WTC11 (cell line): ENCODE measurements at places on chromosomes 4 and X.

GRCh38 chrX:30144971-30145731 is 70.2 kb upstream of the MAGEB2 start:
- no peak for DNase-seq

GRCh38 chr4:125313989-125314667 is 627 bp upstream of the FAT4 start:
- no peak for DNase-seq

DNA sequence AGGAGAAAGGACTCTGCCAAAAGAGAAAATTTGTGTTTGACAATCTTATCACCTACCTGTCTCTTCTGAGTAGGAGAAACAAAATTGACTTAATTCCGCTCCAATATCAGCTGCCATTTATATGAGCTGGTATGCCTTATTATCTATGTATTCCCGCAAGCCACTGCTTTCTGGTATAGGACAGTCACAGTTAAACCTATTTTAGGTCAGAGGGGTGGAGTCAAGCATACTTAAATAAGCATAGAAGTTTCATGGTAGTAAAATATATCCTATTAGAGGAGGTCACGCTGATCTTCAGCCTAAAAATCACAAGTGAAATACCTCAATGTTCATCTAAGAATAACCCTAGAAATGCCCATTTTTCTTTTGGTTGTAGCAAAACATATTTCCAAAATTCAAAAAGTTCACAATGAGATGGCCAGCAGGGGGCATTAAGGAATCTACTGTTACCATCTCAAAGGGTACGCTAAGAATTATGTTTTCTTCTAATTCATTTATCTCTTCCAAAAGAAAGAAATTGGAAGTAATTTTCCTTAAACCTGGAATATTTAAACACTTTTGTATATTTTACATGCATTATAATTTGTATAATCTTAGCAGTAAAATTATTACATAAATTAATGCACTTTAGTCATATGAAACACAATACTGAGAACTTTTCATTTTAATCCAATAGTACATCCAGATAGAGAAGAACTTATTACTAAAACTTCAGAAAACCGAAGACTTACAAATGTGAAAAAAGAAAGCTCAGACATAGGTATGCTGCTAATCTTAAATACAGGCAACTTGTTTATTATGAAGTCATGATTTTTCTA is 10.5 kb downstream of the PPAT start:
- no peak for DNase-seq

DNA sequence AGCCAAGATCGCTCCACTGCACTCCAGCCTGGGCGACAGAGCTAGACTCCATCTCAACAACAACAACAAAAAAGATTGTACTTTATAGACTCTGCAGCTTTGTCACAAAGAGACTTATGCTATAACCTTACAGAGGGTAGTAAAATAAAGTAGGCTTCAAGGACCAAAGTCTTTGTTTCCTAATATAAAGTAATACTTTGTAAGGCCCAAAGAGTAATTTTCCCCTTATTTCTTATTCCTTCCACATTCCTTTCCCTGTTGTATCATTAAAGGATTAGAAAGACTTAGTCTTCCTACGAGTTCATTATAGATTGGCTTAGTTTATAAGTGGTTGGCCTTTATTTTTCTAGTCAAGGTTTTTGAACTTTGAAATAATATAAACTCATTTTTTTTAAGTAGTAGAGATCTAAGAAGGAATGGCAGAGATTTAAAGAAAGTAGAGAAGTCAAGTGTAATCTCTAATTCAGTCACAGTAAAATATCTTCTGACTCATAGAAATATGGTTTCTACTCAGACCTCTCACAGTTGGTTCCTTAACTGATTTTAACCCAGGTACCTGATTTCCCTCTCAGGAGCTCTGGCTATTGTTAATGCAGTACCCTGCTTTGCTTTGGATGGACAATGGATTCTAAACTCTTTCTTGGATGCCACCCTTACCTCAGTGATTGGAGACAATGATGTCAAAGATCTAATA is 26.2 kb downstream of the YY2 start:
- no peak for DNase-seq

- no peak for DNase-seq
Measured at GRCh38 chrX:21975812-21976211, 35.3 kb downstream of the SMS start.

- no peak for DNase-seq
Measured at GRCh38 chrX:5305452-5305851, 923.2 kb downstream of the NLGN4X start.

DNA sequence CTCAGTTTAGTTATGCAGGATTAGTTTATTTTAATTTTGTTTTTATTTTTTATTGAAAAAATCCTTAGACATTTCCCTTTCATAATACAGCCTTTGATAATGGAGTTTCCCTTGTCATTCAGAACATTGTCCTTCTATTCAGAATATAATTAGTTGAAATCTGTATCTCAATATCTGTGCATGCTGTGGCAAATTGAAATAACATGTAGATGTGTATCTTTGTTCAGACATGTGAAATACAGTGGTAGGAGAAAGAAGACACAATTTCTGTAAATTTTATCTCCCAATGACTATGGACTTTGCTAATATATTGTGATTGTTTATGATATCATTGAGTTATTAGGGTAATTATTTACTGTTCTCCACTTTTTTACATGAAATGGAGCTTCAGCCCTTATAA is 353.9 kb downstream of the GRID2 start:
- DNase-seq: no peak

- no peak for DNase-seq
Measured at GRCh38 chr4:5865896-5866599, 26.8 kb downstream of the CRMP1 start.

GRCh38 chr4:41418444-41418843 is 119.5 kb upstream of the LIMCH1 start:
- DNase-seq: peak; percentile 27

DNA sequence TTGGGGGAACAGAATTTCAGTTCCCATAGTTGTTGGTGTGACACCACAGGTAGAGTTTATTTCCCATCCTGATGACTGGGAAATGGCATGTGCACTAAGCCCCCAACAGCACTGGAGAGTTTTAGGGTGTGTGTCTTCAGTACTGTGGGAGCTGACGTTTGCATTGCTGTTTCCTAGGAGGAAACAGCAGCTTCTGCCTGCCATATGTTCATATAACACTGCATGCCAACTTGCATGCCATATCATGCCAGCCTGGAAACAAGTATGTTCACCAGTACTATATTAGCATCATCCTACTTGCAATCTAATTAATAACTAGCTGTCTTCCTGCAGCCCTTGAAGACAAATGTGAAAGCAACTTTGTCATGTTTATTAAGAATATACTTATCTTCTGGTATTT is 58.2 kb downstream of the NAA11 start:
- no peak for DNase-seq

DNA sequence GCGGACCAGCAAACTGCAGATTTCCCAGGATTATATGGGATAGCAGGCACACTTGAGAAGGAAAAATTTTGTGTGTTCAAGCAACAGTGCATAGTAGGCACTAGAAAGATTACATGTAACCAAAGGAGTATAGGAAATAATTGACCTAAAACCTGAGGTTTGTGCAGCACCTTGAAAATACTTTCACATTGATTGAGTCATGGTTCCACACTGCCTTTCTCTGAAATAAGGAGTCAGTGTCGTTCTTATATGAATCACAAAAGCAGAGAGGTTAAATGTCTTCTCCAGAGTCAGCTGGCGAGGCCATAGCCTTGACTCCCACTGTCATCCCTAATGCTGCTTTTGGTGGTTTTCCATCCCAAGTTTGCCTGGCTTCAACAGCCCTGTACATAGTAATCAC is 138.9 kb downstream of the SOWAHB start:
- DNase-seq: no peak

DNA sequence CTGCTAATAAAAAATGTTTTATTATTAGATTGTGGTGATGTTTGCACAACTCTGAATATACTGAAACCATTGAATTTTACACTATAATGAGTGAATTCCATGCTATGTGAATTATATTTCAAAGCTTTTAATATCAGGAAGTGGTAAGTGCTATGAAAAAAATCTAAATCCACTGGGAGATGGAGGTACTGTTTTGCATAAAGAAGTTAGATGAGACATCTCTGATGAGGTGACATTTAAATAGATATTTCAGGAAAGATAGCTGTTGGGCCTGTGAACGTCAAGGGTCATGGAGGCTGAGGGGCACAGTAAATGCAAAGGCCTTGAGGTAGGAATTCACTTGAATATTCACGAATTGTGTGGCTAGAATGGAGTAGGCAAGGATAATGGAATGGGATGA is 12.3 kb downstream of the DCUN1D4 start:
- DNase-seq: no peak

DNA sequence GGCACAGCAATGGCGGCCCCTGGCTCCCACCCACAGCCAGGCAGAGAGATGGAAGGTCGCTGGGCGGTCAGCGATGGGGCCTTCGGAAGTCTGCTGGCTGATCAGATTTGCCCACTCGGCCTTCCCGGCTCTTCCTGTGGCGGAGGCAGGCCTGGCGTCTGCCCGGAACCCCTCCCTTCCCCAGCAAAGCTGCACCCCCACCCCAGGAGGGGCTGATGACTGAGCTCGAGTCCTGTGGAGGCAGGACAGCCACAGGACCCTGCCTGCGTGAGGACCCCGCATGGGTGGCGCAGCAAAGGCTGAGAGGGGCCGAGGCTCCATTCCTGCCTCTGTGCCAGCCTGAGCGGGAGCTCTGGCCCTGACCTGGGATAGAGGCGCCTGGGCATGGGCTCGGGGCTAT is 34.8 kb downstream of the TACC3 start:
- DNase-seq: no peak

DNA sequence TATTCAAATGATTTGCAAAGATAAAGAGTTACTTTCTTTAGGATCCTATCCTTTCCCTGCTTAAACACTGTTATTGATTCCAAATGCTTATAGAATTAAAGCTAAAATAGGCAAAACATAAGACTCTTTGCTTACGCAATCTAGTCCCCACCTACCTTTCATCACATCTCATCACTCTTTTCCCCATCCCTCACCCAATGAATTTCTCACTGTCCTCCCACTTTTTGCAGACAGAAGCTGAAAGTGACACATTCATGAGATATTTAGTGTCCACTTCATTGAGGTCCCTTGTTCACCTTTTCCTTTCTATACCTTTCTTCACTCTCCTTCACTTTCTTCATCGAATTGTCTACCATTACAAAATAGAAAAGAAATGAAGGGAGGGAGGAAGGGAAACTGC is 424 bp downstream of the SATL1 start:
- no peak for DNase-seq

GRCh38 chr4:99586797-99587196 is 12.2 kb downstream of the MTTP start:
- DNase-seq: no peak

DNA sequence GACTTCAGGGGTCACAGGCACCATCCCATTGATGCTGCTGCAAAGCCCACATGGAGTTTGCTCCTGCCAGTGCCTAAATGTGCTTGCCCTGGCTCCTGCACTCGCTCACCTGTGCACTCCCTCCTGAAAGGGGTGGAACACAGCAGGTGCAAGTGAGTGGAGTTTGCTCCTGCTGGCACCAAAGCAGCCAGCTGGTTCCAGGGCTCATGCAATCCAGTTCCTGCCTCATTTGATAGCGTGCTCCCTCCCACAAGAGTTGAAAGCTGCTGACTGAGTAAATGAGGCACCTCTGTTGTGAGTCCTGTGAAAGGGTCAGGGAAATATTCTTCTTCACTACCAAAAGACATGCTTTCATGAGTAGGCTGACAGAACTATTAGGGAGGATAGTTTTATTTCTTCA is 30.5 kb downstream of the CXCL8 start:
- DNase-seq: no peak

DNA sequence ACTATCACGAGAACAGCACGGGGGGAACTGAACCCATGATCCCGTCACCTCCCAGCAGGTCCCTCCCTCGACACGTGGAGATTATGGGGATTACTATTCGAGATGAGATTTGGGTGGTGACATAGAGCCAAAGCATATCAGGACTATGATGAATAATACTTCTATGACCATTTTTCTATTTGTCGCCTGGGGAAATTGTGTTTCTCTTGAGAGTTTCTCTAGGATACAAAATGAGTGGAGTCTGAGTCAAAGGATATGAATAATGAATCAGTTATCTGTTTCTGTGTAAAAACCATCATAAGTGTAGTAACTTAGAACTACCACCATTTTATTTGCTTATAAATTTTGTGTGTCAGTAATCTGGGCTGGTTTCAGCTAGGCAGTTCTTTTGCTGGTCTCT is 533.0 kb upstream of the ARX start:
- no peak for DNase-seq

DNA sequence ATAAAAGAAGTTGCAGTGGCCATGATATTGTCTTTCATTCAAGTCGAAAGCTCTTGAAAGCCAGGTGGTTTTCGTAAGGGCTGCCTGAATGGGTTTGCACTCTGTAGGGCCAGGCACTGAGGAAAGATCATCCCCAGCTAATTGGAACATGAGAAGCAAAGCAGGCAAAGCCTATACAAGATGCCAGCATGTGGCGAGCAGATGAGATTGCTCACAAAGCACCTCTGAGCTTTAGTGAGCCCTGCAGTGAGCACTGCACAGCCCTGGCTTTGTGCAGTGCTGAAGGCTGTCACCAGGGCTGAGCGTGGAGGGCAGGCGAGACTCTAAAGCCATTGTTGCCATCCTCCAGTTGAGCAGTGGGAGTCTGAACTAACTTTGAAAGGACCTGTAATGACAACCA is 53.8 kb downstream of the HADH start:
- DNase-seq: no peak

DNA sequence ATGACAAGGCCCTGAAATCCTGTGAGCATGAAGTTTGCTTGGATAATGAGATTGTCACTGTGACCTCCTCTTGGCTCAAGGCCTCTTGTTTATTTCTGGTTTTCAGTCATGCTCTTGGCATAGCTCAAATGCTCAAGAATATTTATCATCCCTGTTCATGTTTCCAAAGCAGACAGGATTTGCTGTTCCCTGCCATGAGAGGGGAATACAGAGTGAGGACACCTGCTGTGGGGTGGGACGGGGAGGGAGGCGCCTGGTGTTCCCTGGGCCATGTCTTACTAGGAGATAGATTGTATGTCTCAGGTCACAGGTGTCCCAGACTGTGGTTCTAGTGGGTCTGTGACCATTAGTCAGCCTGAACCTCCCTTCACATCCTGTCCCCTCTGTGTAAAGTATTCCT is 34.9 kb upstream of the SH3RF1 start:
- DNase-seq: no peak

DNA sequence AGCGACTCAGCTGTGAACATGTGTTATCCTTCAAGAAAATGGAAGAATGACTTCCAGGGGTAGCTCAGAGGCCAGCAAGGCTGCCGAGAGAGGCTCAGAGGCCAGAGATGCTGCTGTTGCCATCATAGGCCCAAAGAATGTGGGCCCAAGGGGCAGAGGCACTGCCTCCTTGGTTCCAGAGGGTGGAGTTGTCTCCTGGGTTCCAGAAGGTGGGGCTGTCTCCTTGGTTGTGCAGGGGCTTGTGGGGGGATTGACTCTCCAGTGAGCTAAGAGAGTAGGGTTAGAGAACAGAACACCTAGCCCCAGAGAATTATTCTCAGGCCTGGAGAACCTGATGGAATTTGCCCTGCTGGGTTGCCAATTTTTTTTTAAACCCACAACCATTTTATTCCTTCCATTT is 62.6 kb downstream of the DGKK start:
- peak; percentile 24 for DNase-seq
